ENCODE measurements at places on chromosomes 2 and 18.
A peak's percentile ranks its signal among the peaks of the same experiment; 100 is the strongest.

- H3K4me3 ChIP-seq, result peak overlapping the region; percentile 73
- H3K27ac ChIP-seq, result peak overlapping the region; percentile 90
- H3K36me3 ChIP-seq, result peaks cover 32% of the 10 kb centered on the region
- DNase-seq, result no peak
These were observed 2.1 kb downstream of the FZD5 start for GRCh38 chr2:207767461-207768167.

DNA sequence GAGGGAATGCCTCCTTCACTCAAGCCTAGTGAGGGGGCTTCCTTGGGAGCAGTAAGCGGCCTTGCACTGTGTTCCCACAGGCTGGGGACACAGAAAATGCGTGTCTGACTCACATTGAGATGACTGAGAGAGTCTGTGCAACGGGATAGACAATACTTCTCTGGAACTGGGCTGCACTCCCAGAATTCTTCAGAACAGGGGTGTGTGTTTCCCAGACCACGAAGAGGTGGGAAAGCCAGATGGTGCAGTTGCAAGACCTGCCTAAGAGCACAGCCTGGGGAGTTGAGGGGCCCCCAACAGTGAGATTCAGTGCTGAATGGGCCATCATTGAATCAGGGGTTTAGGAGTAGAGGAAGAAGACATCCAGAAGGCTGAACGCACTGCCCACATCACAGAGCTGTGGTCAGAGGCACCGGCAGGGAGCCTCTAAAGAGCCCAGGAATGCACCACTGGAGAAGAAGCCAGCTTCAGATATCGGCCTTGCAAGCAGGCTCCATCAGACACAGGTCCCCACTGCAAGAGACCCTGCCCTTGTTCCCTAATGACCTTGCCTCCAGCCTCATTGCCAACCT is 36.6 kb upstream of the MRPL19 start:
- H3K4me3 ChIP-seq, result no peak overlapping the region
- no peaks in the 10 kb centered on the region for H3K27me3 ChIP-seq
- H3K27ac ChIP-seq, result no peak overlapping the region

- peaks cover 9% of the 10 kb centered on the region for H3K4me1 ChIP-seq
- H3K27me3 ChIP-seq, result no peaks in the 10 kb centered on the region
- H3K36me3 ChIP-seq, result no peaks in the 10 kb centered on the region
- H3K4me3 ChIP-seq, result peak overlapping the region; percentile 81
- DNase-seq, result no peak
These were observed 1.6 kb downstream of the PLCL1 start for GRCh38 chr2:197805715-197806633.

- peak overlapping the region; percentile 35 for H3K4me3 ChIP-seq
- no peak for DNase-seq
- peaks cover 53% of the 10 kb centered on the region for H3K4me1 ChIP-seq
- H3K36me3 ChIP-seq, result no peaks in the 10 kb centered on the region
- peaks cover 89% of the 10 kb centered on the region for H3K27me3 ChIP-seq
- H3K27ac ChIP-seq, result no peak overlapping the region
These were observed 1.3 kb upstream of the CYP26B1 start for GRCh38 chr2:72148837-72149555.

DNA sequence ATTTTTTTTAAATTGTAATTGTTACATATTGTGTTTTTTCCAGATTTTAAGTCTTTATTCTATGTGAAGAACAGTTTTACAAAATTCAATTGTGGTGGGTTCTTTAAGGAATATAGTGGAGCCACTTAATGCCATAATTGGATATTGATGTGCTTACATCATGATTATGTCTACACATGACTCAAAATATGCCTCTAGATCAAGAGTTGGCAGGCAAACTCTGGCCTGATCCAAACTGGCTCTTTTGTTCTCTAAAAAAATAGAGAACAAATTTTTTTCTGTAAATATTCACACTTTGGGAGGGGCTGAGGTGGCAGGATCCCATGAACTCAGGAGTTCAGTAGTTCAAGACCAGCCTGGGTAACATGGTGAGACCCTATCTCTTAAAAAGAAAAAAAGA is 8.3 kb downstream of the EHBP1 start:
- no peaks in the 10 kb centered on the region for H3K36me3 ChIP-seq
- no peak overlapping the region for H3K27ac ChIP-seq
- DNase-seq, result no peak
- no peaks in the 10 kb centered on the region for H3K4me1 ChIP-seq
- no peak overlapping the region for H3K4me3 ChIP-seq
- no peaks in the 10 kb centered on the region for H3K27me3 ChIP-seq

GRCh38 chr2:95165030-95165370 is 609 bp upstream of the ZNF2 start:
- peak overlapping the region; percentile 96 for H3K27ac ChIP-seq
- H3K36me3 ChIP-seq, result no peaks in the 10 kb centered on the region
- H3K4me1 ChIP-seq, result peaks cover 23% of the 10 kb centered on the region
- no peaks in the 10 kb centered on the region for H3K27me3 ChIP-seq
- DNase-seq, result no peak

- no peak overlapping the region for H3K27ac ChIP-seq
- no peak overlapping the region for H3K4me3 ChIP-seq
- no peaks in the 10 kb centered on the region for H3K36me3 ChIP-seq
- DNase-seq, result no peak
- H3K27me3 ChIP-seq, result no peaks in the 10 kb centered on the region
These were observed 21.3 kb downstream of the WDSUB1 start for GRCh38 chr2:159265171-159265576.

DNA sequence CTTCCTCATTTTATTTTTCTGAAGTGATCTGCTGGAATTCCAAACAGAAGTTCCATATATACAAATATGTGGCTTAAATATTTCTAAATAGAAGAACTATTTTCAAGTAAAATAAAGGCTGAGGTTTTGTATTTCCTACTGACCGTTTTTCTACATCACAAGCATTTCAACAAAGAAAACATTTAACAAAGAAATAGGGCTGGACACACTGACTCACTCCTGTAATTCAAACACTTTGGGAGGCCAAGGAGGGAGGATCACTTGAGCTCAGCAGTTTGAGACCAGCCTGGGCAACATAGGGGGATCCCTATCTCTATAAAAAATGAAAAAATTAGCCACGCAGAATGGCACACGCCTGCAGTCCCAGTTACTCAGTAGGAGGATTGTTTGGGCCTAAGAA is 44.6 kb downstream of the TANK start:
- no peak overlapping the region for H3K4me3 ChIP-seq
- no peaks in the 10 kb centered on the region for H3K36me3 ChIP-seq
- no peak overlapping the region for H3K27ac ChIP-seq
- no peaks in the 10 kb centered on the region for H3K4me1 ChIP-seq

DNA sequence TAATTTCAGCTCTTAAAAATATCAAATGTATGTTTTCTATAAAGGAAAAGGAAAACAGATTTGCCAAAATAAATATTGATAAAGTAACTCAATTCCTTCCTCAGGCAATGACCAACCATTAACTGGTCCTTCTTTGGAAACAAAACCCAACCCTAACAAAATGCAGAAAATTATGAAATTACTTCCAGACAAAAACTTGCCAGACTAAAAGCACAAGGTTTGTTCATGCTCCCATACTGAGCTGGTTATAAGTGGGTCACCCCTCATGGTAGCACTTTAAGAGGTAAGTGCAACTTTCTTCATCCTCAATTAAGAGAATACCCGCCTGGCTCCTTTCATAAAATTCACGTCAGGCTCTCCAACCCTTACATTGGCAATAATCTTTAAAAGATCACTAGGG is 31.1 kb upstream of the TTC32 start:
- H3K4me1 ChIP-seq, result no peaks in the 10 kb centered on the region
- no peak for DNase-seq
- no peak overlapping the region for H3K27ac ChIP-seq
- no peaks in the 10 kb centered on the region for H3K27me3 ChIP-seq

GRCh38 chr2:25982273-25982967 is at the start of gene KIF3C:
Gene KIF3C (minus strand): TSS chr2:25982497. CDS start chr2:25981917, 580 bp downstream.
- peak within 1 kb of the TSS; percentile 84 for H3K27ac ChIP-seq
- H3K36me3 ChIP-seq, result no peaks in the 10 kb centered on the region
- H3K27me3 ChIP-seq, result no peaks in the 10 kb centered on the region
- peaks cover 5% of the 10 kb centered on the region for H3K4me1 ChIP-seq
- H3K4me3 ChIP-seq, result peak within 1 kb of the TSS; percentile 89

GRCh38 chr2:83055376-83056010 is 1403.6 kb downstream of the SUCLG1 start:
- H3K27me3 ChIP-seq, result no peaks in the 10 kb centered on the region
- no peaks in the 10 kb centered on the region for H3K36me3 ChIP-seq
- no peak for DNase-seq

- H3K27me3 ChIP-seq, result no peaks in the 10 kb centered on the region
- H3K4me1 ChIP-seq, result no peaks in the 10 kb centered on the region
- H3K4me3 ChIP-seq, result no peak overlapping the region
- no peaks in the 10 kb centered on the region for H3K36me3 ChIP-seq
- no peak overlapping the region for H3K27ac ChIP-seq
These were observed 204.2 kb downstream of the L3MBTL4 start for GRCh38 chr18:6210349-6211173.

DNA sequence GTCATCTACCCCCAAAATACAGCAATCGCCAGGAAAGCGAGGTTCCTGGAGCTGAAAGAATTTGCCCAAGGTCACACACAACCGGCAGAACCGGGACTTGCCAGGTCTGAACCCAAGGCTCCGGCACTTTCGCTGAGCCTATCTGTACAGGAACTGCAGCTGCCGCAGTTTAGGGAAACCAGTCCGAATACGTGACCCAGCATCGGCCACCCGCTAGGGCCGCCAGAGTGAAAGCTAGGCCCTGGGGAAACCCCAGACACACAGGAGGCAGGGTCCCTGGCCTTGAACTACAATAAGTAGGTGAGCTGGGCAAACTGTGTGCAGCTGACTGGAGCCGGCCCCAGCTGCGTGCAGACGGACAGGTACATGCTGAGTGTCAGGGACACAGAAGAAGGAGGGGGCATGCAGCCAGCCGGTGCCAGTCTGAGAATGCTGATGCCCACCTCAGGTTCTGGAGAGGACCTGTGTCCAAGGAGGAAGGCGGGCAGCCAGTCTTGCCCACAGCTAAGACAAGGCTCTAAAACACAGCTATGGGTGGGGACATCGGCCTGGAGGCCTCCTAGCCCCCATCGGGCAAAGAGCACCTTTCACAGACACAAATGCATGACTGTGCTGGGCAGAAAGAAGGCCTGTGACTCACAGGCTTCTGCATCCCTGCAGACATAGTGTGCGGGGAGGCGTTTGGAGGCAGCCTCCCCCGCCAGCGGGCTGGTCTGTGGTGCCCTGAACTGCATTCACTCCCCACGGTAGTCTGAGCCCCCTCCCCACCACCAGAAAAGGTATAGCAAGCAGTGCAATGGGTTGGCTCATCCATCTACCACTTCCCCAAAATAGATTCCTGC is 107.4 kb upstream of the ID2 start:
- H3K4me1 ChIP-seq, result peaks cover 24% of the 10 kb centered on the region
- no peaks in the 10 kb centered on the region for H3K36me3 ChIP-seq
- no peaks in the 10 kb centered on the region for H3K27me3 ChIP-seq
- H3K4me3 ChIP-seq, result no peak overlapping the region

- no peak for DNase-seq
- H3K27me3 ChIP-seq, result no peaks in the 10 kb centered on the region
- no peak overlapping the region for H3K27ac ChIP-seq
- peaks cover 9% of the 10 kb centered on the region for H3K4me1 ChIP-seq
- H3K36me3 ChIP-seq, result no peaks in the 10 kb centered on the region
These were observed 16.4 kb downstream of the MTCL1 start for GRCh38 chr18:8721716-8722115.

GRCh38 chr18:65990944-65991708 is 240.3 kb downstream of the CDH7 start:
- DNase-seq, result no peak
- no peak overlapping the region for H3K4me3 ChIP-seq
- H3K36me3 ChIP-seq, result no peaks in the 10 kb centered on the region
- H3K27me3 ChIP-seq, result no peaks in the 10 kb centered on the region
- no peak overlapping the region for H3K27ac ChIP-seq

DNA sequence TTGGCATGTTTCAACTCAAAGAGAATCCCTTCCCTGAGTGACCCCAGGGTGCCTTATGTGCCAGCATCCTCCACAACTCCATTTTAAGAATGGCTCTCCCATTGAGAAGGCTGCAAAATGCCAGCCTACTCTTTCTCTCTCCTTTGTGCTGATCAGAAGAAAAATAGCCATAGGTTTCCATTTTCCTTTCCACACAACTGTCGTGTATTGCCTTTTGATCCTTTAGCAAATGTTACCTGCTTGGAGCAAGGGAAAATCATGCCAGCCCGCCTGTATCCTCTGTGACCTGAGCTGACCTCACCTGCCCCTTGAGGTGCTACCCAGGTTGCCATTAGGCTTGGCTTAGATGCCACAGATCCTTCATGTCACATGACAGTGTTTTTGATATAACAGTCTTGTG is 38.8 kb downstream of the DPYSL5 start:
- no peak overlapping the region for H3K27ac ChIP-seq
- no peaks in the 10 kb centered on the region for H3K4me1 ChIP-seq
- no peaks in the 10 kb centered on the region for H3K36me3 ChIP-seq
- H3K4me3 ChIP-seq, result no peak overlapping the region
- no peak for DNase-seq
- no peaks in the 10 kb centered on the region for H3K27me3 ChIP-seq

GRCh38 chr18:37471637-37472036 is 94.0 kb downstream of the CELF4 start:
- no peak overlapping the region for H3K4me3 ChIP-seq
- H3K27me3 ChIP-seq, result peaks cover 22% of the 10 kb centered on the region
- no peaks in the 10 kb centered on the region for H3K4me1 ChIP-seq
- no peak for DNase-seq
- H3K36me3 ChIP-seq, result no peaks in the 10 kb centered on the region

DNA sequence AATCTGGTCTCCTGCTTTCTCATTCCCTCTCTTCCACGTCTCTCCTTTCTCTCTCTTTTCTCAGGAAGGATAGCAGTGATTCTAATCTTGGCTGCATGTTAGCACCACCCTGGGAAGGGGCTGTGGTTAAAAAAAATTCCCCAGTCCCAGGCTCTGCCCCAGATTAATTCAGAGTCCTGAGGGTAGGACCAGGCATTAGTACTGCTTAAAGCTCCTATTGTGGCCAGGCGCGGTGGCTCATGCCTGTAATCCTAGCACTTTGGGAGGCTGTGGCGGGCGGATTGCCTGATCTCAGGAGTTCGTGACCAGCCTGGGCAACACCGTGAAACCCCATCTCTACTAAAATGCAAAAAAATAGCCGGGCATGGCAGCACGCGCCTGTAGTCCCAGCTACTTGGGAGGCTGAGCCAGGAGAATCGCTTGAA is 35.4 kb upstream of the EML4 start:
- H3K27me3 ChIP-seq, result no peaks in the 10 kb centered on the region
- no peak for DNase-seq
- H3K27ac ChIP-seq, result peak overlapping the region; percentile 63
- H3K4me3 ChIP-seq, result no peak overlapping the region
- H3K4me1 ChIP-seq, result peaks cover 68% of the 10 kb centered on the region

DNA sequence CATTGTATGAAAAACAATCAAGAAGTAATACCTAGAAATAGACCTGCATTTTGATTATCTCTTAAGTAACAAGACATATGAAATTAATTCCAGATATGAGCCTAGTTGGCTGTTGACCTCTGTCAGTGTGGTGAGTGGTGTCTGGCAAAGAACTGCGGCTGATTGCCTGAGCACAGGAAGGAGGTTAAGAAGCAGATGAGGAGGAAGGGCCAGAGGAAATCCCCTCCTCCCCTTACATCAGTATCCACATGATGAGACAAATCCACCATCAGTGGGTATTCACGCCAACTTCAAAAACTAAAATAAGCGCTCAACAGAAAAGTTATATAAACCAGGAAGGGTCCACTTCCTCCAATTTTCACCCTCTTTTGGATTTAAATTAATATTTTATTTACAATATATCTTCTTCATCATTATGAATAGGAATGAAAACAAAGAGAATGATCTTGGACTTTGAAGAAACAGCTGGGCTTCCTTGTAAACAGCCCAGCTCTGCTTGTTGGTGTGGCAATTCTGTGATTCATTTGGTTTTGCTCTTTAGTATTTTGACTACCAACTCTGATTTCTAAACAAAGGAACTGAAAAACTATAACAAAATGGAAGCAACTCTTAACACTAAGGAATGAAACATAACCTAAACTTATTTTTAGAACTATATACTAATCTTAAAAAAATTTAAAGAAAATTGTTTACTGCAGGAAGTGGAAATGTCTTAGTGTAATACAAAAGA is 27.3 kb downstream of the RFTN2 start:
- H3K27me3 ChIP-seq, result no peaks in the 10 kb centered on the region
- H3K36me3 ChIP-seq, result no peaks in the 10 kb centered on the region
- H3K27ac ChIP-seq, result no peak overlapping the region
- no peaks in the 10 kb centered on the region for H3K4me1 ChIP-seq

All from esophagus squamous epithelium (tissue), 5 donors.